ENCODE measurements at places on chromosomes 2 and 18.

DNA sequence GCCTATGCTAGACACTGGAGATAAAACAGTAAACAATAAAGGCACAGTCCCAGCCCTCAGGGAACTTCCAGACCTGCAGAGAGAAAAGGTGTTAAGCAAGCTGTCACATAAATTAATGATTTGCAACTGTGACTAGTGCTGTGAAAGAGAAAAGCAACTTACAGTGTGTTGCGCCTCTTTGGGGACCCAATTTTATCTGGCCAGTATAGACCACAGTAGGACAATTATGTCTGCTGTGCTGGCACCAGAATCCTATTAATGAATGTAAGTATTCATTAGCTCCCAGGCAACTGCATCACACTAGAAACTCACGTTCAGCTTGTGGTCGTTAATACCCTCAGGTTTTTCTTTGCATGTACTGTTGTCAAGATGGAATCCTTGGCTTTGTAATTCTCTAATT is 55.3 kb upstream of the CHST9 start:
- DNase-seq: no peak

DNA sequence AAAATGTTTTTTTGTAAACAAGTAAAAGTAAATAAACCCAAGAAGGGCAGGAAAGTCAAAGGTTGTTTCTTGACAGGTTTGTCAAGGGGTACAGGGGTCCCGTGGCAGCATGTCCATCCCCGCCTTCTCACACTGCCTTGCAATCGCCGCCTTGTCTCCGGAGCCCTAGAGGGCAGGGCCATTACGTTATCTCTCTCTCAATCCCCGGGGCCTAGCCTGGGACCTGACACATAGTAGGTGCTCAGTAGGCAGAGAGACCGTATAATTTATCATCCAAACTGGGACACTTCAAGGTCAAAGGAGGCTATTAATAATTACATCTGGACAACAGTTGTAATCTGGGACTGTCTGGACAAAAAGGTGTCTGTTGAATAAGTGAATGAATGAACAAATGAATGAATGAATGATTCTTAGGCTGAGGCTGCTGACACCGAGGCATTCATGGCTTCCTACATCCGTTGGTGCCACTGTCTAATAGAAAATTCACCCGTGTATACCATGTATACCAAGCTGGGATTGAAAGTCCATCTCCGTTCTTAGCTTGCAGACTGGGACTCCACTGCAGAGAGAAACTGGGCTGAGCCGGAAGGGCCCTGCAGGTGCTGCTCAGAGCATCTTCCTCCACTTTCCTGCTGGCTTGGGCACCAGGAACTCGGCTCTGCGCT is 44.8 kb upstream of the PLB1 start:
- DNase-seq: no peak

- no peak for DNase-seq
Observed at GRCh38 chr2:20539133-20539719, 92.4 kb downstream of the RHOB start.

DNA sequence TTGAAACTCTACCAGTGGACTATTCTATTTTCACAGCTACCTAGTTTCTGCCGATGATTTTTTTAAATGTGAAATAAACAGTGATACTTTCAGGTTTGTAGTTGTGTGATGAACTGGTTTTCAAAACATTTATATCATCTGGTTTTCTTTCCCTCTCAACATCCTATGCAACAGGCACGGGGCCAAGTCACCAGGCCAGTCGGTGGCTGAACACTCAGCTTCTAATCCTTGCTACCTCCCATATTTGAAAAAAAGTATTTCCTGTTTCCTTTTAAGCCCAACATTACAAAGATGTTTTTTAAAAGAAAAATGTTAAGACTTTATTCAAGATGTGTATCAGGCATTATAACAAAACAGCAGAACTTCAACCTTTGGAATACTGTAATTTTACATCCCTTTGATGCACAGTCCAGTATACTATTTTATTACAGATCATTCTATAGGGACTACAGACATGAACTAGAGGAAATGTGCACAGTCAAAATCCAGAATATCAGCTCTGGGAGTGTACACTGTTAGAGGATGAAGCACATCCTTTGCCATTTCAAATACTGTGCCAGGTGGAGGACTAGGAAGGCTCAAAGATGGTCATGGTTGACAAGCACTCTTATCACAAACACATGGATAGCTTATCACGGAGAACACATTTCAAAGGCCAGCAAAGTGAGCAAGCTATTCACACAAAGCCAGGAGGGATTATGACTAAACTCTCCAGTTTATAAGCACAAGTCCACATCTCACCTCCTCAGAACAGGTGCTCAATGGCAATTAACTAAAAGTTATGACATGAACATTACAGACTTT is 14.6 kb downstream of the MRPL35 start:
- DNase-seq: no peak

- DNase-seq: no peak
Observed at GRCh38 chr18:39403121-39403520, 1837.5 kb upstream of the CELF4 start.

- no peak for DNase-seq
Observed at GRCh38 chr2:238848691-238848975, 748 bp downstream of the TWIST2 start.

DNA sequence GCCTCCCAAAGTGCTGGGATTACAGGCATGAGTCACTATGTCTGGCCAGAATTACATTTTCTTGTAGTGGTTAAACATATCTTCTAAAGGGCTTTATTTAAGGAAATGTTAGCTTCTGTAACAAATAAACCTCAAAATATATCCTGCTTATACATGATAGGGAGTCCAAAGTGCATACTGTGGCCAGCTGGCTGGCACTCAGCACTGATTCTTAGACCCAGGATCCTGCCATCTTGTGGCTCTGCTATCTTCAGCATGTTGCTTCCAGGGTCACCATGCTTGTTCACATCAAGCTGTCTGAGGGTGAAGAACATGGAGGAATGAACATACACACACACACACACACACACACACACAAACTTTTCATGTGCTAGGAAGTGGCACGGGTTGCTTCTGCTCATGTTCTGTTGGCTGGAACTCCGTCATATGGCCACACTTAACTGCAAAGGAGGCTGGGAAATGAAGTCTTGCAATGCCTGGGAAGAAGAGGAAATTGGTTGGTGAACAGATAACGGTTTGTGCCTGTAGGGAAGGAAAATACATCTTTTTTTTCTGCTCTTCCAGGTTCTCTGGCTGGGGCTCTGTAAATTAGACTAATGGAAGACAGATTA is 40.0 kb downstream of the NPPC start:
- no peak for DNase-seq

DNA sequence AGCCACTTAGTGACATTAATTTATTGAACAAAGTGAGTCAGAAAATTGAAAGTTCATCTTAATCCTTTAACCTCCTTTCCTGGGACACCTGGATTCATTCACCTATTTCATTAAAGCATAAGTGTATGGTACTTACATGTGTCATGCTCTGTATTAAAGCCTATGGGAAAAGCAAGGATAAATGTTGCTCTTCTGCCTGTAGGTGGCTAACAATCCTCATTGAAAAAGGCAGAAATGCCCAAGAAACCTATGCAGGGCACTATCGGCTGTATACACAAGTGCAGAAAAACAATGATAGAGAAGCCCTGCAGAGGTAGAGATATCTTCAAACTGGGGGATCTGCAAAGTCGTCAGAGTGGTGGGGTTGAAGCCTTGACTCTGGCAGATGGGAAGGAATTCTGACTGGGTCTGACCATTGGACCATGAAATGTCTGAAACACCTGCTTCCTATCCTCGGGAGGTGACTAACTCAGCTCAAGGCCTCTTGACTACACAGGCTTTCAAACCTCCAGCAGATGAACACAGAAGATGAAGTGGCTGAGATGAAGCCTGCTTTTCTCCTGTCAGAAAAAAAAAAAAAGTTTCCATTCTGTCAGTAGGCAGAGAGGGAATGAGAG is 83.1 kb downstream of the DCC start:
- no peak for DNase-seq

DNA sequence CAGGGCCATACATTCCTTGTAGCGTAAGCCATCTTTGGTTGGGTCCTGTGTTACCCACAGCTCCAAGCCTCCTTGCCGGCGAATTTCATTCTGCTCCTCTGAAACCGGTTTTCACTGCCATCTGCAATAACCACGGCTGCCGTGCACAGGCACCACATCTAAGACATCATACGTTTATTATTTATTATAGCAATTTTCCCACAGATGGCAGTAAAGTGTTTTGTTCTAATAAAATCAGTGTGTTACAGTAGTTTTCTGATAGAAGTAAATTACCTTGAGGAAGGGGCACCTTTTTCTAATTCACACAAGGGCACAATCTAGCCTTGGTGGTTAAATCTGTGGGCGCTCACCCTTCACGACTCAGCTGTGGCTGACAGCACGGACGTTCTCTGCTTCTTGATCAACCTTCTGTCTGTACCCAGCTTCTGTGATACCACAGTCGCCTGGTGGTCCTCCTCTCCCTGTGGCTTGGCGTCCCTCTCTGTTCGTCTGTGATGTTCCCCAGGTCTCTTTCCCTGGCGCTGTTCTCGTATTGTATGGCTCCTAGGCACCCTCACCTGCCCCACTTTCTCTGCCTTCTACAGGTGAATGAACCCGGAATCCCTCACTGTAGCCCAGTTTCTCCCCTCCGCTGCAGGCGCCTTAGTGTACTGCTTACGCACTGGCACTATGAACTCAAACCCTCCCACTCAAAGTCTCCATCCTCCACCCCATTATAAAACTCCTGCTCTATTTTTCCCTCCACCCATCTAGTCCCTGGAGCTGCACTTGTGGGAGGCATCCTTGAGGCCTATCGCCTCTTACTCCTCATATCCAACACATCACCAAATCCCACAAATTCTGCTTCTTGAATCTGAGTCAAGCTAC is 236.8 kb downstream of the DYSF start:
- no peak for DNase-seq

DNA sequence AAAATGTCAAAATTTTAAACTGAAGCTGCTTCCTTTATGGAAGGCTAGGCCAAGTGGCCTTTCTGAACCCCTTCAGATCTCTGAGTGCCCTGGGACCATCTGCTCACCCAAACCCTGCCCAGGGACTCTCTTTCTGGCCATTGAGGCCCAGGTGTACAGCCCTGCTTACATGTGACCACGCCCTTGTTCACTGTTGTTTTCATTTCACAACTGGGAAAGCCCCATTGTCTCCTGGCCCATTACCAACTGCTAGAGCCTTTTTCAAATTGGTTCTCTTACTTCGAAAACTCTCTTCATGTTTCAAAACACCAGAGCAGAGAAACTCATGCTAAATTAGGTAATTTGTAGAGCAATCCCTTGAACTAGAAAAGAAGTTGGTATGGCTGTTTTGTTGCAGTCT is 219.5 kb upstream of the TANK start:
- DNase-seq: peak; percentile 35

GRCh38 chr2:20198001-20198400 is 26.9 kb downstream of the SDC1 start:
- no peak for DNase-seq

DNA sequence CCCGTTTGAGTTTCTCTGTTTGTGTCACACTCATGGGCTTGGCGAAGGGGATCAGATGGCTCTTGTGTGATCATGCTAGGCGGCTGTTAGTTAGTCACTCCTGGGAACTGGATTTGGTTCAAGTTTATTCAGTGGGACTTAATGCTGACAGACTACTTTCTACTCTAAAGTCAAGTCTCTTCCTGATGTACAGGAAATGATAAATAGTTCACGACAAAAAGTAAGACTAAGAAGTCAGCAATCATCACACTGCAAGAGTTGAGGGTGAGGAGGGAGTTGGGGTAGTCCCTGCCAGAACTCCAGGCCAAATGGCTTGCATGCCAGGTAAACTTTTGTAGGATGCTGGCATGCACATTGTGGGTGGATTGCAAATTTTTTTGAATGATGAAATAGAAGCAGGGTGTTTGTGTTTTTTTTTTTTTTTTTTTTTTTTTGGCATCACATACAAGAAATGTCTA is 25.1 kb upstream of the CCL20 start:
- DNase-seq: no peak

DNA sequence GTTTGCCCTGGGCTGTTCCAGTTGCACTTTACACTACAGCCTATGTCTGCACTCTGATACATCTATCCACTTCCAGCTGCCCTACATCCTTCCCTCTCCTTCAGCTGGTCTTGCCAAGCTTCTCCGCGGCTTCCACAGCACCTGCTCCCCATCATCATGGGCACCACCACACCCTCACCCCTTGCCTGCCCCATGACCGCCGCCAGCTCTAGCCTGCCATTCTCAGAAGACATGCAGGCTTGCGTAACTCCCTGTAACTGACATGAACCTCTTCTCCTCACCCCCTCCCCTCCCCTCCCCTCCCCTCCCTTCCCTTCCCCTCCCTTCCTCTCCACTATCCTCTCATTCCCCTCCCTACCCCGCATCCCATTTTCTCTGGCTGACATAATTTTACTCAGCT is 46.0 kb downstream of the PAX8 start:
- DNase-seq: no peak

DNA sequence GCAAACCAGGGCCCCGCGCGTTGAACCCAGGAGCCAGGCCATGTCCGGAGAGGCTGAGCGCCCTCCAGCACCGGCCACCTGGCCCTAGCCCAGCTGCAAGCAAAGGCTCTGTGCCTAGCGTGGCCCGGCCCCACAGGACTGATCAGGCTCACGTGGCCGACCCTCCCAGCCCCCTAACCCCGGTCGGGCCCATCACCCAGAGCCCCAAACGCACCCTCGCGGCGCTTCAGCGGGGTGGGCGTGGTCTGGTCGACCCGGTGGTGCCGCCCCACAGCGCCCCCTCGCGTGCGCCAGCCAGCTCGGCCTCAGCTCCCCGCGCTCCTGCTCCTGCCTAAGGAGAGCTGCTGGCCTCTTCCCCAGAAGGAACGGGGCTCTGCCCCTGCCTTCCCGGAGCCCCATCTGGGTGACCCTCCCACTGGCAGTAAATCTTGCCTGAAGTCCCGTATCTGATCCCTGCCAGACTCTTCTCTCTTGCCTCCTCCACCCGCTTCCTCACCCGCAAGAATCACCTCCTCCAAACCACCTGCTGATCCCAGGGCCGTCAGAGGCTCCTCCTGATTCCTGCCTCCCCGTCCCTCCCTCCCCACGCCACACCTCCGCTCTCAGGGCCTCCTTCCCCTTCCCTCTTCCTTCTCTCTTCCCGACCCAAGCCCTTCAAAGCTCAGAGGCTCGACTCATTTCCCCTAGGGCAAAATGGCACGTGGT is 12.3 kb upstream of the TEX51 start:
- peak; percentile 70 for DNase-seq

DNA sequence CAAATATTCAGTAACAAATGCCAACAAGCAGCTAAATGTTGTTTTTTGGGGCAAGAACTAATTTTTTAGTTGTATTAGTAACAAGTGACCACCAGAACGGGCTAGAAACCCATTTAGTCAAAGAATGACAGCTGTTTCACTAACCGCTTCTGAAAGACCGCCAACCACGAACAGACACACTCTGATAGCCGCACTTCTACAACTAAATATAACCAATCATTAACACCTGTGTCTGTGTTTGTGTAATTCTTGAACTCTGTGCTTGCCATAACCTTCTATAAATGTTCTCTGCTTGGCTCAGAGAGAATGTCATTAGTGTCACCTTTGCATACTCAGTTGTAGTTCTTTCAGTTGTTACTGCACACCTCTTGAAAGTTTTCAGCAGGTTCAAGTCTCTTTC is 526.3 kb upstream of the LRRTM1 start:
- DNase-seq: no peak

GRCh38 chr2:110679337-110679707 is 1.5 kb upstream of the BUB1 start:
- peak; percentile 14 for DNase-seq

- DNase-seq: no peak
Observed at GRCh38 chr2:621303-622099, 55.7 kb downstream of the TMEM18 start.

GRCh38 chr2:203328760-203329540 is 756 bp downstream of the ABI2 start:
- DNase-seq: peak; percentile 58

Measured in activated naive CD4-positive, alpha-beta T cell treated with anti-CD3 and anti-CD28 coated beads for 36 hours (primary cell).